Cardiac muscle cell (in vitro differentiated cells and primary cell): ENCODE measurements at places on chromosomes 12 and 14.

DNA sequence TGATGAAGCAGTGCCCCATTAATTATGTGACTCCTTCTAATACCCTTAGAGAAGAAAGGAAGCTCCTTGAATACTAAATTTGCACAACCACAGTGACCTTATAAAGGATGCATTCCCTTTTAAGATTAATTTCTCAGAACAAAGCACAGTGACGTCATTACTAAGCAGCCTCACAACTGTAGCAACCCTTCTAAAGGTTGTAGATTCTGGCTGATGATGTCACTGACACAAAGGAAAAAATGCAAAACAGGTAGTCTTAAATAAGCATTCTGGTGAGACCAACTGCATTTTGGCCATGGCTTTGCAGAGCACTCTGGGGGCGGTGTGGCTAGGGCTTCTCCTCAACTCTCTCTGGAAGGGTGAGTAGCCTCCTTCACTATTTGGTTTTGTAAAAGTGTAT is 38.4 kb upstream of the OR4E1 start:
- no peaks in the 10 kb centered on the region for H3K4me1 ChIP-seq
- H3K4me3 ChIP-seq = no peak overlapping the region
- H3K36me3 ChIP-seq = no peaks in the 10 kb centered on the region
- DNase-seq = no peak

DNA sequence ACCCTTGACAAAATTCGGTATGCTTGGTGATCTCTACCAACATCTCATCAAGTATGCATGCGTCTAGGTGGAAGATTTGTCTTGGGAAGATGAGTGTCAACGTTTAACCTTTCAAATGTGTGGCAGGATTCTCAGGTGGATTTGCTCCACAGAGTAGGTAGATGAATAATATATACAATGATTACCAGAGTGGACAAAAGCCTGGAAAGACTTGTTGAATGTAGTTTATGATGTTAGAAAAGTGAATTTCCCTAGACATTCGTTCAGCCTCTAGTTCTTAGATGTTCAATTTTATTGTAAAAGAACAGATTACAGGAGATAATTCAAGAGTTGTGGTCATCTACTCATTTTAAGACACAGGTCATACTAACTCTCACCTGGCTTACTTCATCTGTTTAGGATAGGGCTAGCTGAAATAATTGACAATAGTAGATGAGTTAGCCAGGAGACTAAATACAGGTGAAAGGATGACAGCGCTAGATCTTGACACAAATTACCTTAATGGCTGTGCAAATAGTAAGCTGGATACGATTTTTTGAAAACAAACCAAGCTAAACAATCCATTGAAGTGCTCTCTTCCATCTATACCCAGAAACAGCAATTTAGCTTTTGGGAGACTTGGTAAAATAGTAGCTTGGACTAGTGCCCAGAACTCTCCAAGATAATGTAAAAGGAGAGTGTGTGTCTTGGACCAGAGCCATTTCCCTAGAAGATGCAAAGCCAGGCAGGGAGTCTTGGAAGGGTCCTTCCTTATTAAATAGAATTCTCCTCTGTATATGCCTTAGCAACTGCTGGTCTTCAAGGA is 168.0 kb downstream of the DACT1 start:
- no peak overlapping the region for H3K4me3 ChIP-seq
- H3K36me3 ChIP-seq = no peaks in the 10 kb centered on the region
- no peaks in the 10 kb centered on the region for H3K27me3 ChIP-seq
- peaks cover 27% of the 10 kb centered on the region for H3K4me1 ChIP-seq

GRCh38 chr14:58638231-58639197 is 752 bp downstream of the DACT1 start:
- DNase-seq = peak; percentile 59
- H3K4me1 ChIP-seq = peaks cover 62% of the 10 kb centered on the region
- H3K4me3 ChIP-seq = peak overlapping the region; percentile 86
- H3K27me3 ChIP-seq = no peaks in the 10 kb centered on the region
- H3K27ac ChIP-seq = peak overlapping the region; percentile 98

- H3K27me3 ChIP-seq = no peaks in the 10 kb centered on the region
- H3K27ac ChIP-seq = peak overlapping the region; percentile 97
- H3K4me3 ChIP-seq = peak overlapping the region; percentile 98
- H3K36me3 ChIP-seq = no peaks in the 10 kb centered on the region
- DNase-seq = peak; percentile 81
Observed at GRCh38 chr14:70907996-70908934, 1.0 kb downstream of the PCNX1 start.

GRCh38 chr14:103142026-103142425 is 18.8 kb downstream of the TNFAIP2 start:
- no peaks in the 10 kb centered on the region for H3K27me3 ChIP-seq
- H3K4me1 ChIP-seq = peaks cover 18% of the 10 kb centered on the region
- no peaks in the 10 kb centered on the region for H3K36me3 ChIP-seq
- no peak for DNase-seq

- no peak overlapping the region for H3K4me3 ChIP-seq
- no peak for DNase-seq
- H3K4me1 ChIP-seq = no peaks in the 10 kb centered on the region
Observed at GRCh38 chr14:100565650-100566049, 21.6 kb downstream of the BEGAIN start.

DNA sequence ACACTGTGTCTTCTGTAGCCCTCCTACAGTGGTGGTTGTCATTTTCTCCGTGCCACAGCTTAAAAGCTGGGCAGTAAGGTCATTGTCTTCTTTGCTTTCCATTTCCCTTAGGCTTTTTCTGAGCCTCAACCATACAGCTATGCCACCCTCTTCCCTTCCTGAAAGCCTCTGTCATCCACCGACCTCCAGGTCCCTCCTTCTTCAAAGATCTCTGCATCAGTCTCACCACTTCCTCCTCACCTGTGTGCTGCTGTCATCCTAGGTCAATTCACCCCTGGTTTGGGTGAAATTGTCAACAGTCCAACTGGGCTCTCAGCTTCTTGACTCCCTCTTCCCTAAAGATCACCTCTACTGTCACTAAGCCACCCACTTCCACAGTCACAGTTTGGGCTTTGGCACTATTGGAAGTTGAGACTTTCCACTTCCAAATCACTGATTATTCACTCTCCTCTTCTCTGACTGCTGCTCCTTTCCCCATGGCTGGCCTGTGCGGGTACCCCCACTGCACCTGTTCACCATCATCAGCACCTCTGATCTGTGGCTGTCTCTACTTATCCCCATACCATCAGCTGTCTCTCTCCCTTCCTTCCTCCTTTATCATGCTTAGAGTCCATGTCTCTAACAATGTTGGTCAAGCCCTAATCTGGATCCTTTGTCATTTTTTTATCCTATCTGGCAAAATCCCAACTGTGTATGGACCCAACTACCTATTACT is 15.5 kb upstream of the TSPAN9 start:
- H3K27me3 ChIP-seq = no peaks in the 10 kb centered on the region
- H3K36me3 ChIP-seq = no peaks in the 10 kb centered on the region
- no peaks in the 10 kb centered on the region for H3K4me1 ChIP-seq
- no peak for DNase-seq

DNA sequence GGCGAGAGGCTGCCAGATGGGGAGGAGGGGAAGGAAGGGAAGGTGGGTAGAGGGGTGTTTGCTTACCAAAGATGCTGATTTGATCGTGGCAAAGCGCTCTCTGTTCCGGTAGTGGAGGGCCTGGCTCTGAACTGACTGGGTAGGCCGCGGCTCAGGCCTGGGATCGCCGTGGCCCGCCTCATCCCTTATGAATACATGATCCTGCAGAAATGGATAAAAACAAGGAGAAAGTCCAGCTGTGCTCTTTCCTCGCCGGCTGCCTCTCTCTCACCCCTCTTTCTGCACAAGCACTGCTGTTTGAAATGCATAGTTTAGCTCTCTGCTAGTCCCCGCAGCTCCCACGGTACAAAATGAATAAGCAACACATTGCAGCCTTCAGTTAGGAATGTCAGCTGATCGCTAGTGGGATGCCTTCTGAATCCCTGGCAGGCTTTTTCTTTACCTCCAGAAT is 53.8 kb downstream of the PEBP1 start:
- H3K27me3 ChIP-seq = no peaks in the 10 kb centered on the region
- peak overlapping the region; percentile 15 for H3K4me3 ChIP-seq
- DNase-seq = peak; percentile 71
- H3K36me3 ChIP-seq = no peaks in the 10 kb centered on the region
- peak overlapping the region; percentile 98 for H3K27ac ChIP-seq
- peaks cover 15% of the 10 kb centered on the region for H3K4me1 ChIP-seq

DNA sequence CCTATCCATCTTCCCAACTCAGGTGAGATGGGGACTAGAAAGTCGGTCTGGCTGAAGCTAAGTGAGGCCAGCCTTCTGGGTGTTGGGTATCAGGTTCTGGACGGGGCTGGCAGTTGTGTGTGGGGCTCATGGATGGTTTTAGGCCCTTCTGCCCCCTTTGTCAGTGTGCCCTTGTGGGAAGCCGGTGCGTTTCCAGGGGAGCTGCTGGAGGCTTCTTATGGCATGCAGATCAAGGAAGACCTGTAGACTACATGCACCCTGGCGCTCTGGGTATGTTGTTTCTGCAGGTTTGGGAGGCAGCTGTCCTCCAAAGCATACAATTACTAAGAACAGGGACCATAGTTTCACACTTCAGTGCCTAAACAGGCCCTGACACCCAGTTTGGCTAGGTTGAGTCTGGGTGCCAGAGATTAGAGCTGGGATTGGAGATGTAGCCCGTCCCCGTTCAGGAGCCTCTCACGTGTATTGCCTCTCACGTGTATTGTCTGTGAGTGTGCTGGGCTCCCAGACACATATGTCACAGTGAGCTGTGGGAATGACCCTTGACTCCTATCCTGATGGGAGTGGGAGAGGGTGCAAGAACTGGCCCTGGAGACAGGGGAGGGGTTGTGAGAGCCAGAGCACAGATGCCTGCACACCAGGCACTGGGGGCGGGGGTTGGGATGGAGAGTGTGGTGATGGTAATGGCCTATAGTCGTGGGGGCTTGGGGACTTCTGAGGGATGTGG is 84.4 kb downstream of the SLC25A47 start:
- no peaks in the 10 kb centered on the region for H3K36me3 ChIP-seq
- no peak overlapping the region for H3K27ac ChIP-seq
- no peaks in the 10 kb centered on the region for H3K27me3 ChIP-seq
- DNase-seq = no peak
- H3K4me3 ChIP-seq = no peak overlapping the region
- peaks cover 7% of the 10 kb centered on the region for H3K4me1 ChIP-seq

DNA sequence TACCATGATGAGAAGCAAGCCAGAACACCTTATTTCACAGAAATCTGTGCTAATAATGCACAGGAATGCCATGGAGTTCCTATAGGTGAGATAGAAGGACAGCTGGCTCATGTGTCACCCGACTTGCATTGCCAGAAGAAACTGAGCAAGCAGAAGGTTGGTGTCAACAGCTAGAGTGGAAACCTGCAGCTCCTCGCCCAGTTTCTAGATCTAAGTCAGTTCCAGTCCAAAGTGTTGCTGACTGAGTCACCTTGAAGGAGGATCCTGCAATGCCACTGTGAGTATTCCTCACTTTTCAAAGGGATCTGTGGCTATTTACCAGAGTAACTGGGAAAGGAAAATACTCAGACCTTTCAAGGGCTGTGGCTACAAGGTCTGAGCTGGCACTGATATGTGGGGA is 17.1 kb downstream of the CDKL1 start:
- H3K36me3 ChIP-seq = no peaks in the 10 kb centered on the region
- DNase-seq = no peak
- peaks cover 7% of the 10 kb centered on the region for H3K4me1 ChIP-seq
- no peak overlapping the region for H3K27ac ChIP-seq

- H3K4me1 ChIP-seq = no peaks in the 10 kb centered on the region
- H3K27me3 ChIP-seq = no peaks in the 10 kb centered on the region
- peaks cover 62% of the 10 kb centered on the region for H3K36me3 ChIP-seq
- no peak for DNase-seq
- no peak overlapping the region for H3K4me3 ChIP-seq
- H3K27ac ChIP-seq = no peak overlapping the region
Observed at GRCh38 chr12:123163227-123163626, 12.3 kb upstream of the PITPNM2 start.

- H3K27me3 ChIP-seq = no peaks in the 10 kb centered on the region
- H3K36me3 ChIP-seq = no peaks in the 10 kb centered on the region
- no peaks in the 10 kb centered on the region for H3K4me1 ChIP-seq
- DNase-seq = no peak
Observed at GRCh38 chr14:82230748-82231147, 697.1 kb upstream of the SEL1L start.

DNA sequence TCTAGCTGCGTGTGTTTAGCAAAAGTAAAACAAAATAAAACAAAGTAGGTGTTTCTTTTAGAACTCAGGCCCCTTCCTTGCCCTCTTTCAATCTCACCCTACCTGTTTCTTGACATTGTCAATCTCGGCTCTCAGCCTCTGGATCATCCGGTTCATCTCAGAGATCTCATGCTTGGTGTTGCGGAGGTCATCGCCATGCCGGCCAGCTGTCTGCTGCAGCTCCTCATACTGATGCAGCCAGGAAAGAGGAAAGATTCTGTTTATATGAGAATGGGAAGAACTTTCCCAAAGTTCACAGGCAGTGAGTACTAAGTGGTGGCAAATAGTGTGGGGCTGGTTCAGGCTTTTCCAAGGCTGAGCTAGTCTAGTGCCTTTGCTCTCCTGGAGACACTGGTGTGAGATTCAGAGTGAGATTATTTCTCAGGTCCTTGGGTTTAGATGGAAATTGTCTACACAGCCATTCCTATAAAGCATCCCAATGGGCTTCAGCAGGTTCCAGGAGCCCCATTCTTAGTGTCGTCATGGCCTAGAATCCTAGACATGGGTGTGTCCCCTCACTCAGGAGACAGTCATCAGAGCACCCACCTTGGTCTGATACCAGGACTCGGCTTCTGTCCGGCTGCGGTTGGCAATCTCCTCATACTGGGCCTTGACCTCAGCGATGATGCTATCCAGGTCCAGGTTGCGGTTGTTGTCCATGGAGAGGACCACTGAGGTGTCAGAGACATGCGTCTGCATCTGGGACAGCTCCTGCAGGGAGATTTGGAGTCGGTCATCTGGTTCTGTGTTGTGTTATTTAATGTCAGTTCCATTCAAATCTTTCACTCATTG is 3.0 kb downstream of the KRT5 start:
- H3K27ac ChIP-seq = no peak overlapping the region
- H3K36me3 ChIP-seq = no peaks in the 10 kb centered on the region
- no peaks in the 10 kb centered on the region for H3K4me1 ChIP-seq
- no peak overlapping the region for H3K4me3 ChIP-seq
- DNase-seq = no peak
- peaks cover 3% of the 10 kb centered on the region for H3K27me3 ChIP-seq

DNA sequence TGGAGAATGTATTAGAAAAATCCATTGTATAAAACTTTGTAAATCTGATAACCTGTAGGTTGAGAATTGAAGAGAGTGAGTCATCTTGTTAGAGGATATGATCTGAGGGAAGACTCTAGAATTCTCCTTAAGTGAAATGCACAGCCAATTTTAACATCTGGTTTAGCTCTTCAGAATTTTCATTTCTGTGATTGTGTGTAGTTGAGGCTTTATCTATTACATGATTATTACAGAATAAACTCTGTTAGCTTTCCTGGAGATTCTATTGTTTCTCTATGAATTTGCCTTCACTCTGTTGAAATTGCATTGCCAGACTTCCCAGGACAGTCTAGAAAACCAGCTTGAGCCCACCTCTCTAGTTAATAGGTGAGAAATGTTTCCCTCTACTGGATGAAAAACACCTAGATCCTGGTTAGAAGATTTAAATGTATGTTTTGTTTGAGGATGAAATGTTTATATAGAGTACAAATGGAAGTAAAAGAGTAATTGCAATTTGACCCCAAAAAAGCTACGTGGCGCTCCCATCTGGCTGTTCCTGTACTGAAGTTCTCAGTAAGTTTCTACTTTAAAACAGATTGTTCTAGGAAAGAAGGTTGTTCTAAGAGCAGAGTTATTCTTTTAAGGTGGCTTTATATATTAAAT is 2.9 kb downstream of the NUDT4 start:
- peaks cover 13% of the 10 kb centered on the region for H3K36me3 ChIP-seq
- peaks cover 19% of the 10 kb centered on the region for H3K4me1 ChIP-seq
- H3K27ac ChIP-seq = peak overlapping the region; percentile 79
- no peak for DNase-seq
- H3K4me3 ChIP-seq = peak overlapping the region; percentile 86
- H3K27me3 ChIP-seq = no peaks in the 10 kb centered on the region
